ENCODE measurements at places on chromosomes 3 and 15. TPM values are rescaled to one million over a fixed set of nuclear protein-coding genes. Genes with fewer than 3 reads are reported as not detected.

Gene OIP5
- 3.3 TPM for total RNA-seq

Gene TIMP4
- total RNA-seq, result 1.2 TPM

Gene GPR160
- not detected for total RNA-seq

Gene PIGB
- 17.3 TPM for total RNA-seq

Gene SLC22A14
- not detected for total RNA-seq

- DNase-seq, result peak; percentile 79
- H3K27me3 ChIP-seq, result no peaks in the 10 kb centered on the region
- H3K27ac ChIP-seq, result peak overlapping the region; percentile 68
- peaks cover 65% of the 10 kb centered on the region for H3K4me1 ChIP-seq
- H3K4me3 ChIP-seq, result peak overlapping the region; percentile 54
Observed at GRCh38 chr15:89143503-89144162, 55.4 kb downstream of the ABHD2 start.

GRCh38 chr3:99084826-99085225, 183.3 kb upstream of the DCBLD2 start:
- H3K36me3 ChIP-seq, result no peaks in the 10 kb centered on the region
- H3K4me3 ChIP-seq, result no peak overlapping the region
- H3K27ac ChIP-seq, result no peak overlapping the region
- H3K4me1 ChIP-seq, result peaks cover 9% of the 10 kb centered on the region

GRCh38 chr3:144362126-144362525, 390.5 kb downstream of the DIPK2A start:
- H3K4me3 ChIP-seq, result no peak overlapping the region
- H3K27me3 ChIP-seq, result no peaks in the 10 kb centered on the region
- H3K27ac ChIP-seq, result no peak overlapping the region
- no peak for DNase-seq

GRCh38 chr3:196149375-196149774, 61.8 kb downstream of the ZDHHC19 start:
- DNase-seq, result no peak
- no peaks in the 10 kb centered on the region for H3K36me3 ChIP-seq
- H3K27me3 ChIP-seq, result peaks cover 22% of the 10 kb centered on the region
- H3K4me3 ChIP-seq, result no peak overlapping the region

GRCh38 chr15:49987198-49987785, 131.7 kb downstream of the ATP8B4 start:
- DNase-seq, result no peak
- H3K27ac ChIP-seq, result no peak overlapping the region
- H3K27me3 ChIP-seq, result no peaks in the 10 kb centered on the region
- peaks cover 52% of the 10 kb centered on the region for H3K4me1 ChIP-seq

GRCh38 chr3:197183582-197183981, 114.8 kb downstream of the DLG1 start:
- H3K4me3 ChIP-seq, result no peak overlapping the region
- H3K36me3 ChIP-seq, result peaks cover 5% of the 10 kb centered on the region
- no peak overlapping the region for H3K27ac ChIP-seq
- no peak for DNase-seq

DNA sequence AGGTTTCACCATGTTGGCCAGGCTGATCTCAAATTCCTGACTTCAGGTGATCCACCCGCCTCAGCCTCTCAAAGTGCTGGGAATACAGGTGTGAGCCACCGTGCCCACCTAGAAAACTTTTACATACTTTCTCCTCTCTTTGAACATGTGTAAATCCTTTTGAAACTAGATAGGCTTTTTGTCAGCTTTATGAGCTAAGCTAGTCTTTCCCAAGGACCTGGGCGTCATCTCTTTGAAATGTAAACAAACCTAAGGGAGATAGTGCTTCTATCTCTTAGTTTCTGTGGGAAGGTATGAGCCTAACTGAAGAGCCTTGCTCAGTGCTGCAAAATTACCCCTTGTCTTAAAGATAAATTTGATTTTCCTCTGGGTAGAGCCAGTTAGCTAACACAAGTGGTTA, 4.8 kb downstream of the CX3CR1 start:
- peaks cover 8% of the 10 kb centered on the region for H3K4me1 ChIP-seq
- DNase-seq, result peak; percentile 45
- H3K4me3 ChIP-seq, result no peak overlapping the region
- H3K27ac ChIP-seq, result no peak overlapping the region
- H3K36me3 ChIP-seq, result no peaks in the 10 kb centered on the region
- H3K27me3 ChIP-seq, result peaks cover 14% of the 10 kb centered on the region

DNA sequence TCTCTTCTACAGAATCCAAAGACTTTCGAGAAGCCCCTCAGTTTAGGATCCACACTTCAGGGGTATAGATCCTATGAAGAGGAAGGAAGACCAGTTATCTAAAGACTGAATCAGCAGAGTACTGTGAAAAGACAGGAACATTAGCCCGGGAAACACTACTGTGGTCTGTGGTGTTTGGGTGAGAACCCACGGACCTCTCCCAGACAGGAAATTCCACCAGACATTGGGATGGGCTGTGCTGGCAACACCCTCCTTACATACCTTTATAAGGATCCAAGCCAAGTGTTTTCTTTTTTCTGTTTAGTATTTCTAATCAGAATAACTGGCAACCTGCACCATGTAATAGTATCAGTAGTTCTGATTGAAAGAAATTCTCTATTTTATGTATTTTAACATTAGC, 14.1 kb downstream of the TMEM207 start:
- no peak for DNase-seq
- no peak overlapping the region for H3K4me3 ChIP-seq
- peaks cover 22% of the 10 kb centered on the region for H3K4me1 ChIP-seq
- H3K27me3 ChIP-seq, result peaks cover 1% of the 10 kb centered on the region

DNA sequence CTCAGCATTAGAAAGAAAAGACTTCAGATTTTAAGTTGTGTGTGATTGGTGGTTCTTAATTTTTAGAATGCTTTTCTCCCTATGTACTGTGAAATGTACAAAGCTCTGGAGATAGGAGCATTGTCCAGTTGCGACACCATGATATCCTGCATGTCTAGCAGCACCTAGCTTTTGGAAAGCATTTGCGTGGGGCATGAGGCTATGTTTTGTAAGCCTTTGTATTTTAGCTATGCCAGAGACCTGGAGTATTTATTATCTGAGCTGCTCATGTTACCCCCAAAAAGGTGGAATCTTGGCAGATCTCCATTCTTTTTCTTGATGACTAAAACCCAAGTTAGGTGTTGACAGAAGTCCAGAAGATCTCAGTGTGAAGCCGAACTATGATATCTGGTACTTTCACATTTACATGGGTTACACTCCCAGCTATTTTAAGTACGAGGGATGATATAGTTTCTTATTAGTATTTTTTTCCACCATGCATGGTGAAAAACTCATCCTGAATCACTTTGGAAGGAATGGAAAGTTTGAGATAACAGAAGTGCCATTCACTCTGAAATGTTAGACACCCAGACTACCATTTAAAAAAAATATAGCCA, 126.7 kb upstream of the SAMMSON start:
- peak overlapping the region; percentile 18 for H3K27ac ChIP-seq
- peaks cover 11% of the 10 kb centered on the region for H3K36me3 ChIP-seq
- peaks cover 54% of the 10 kb centered on the region for H3K4me1 ChIP-seq
- H3K4me3 ChIP-seq, result peak overlapping the region; percentile 76

DNA sequence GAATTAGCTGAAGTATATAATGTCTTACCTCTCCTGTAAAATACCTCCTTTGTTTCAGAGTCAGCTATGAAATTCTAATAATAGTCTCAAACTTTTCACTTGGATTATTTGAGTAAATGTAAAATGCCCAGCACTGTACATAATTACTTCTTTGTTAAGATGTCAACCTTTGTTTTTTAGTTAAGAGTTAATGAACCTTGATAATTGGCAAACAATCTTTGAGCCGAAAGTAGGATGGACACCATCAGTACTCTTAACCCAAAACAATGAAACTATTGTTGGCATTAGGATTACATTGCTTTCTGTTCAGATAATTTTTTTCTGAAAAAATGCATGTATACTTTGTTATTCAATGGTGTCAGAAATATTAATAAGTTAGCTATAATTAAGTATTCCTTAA, 3.0 kb upstream of the NECTIN3 start:
- no peak for DNase-seq
- H3K27ac ChIP-seq, result no peak overlapping the region
- H3K27me3 ChIP-seq, result no peaks in the 10 kb centered on the region
- H3K4me3 ChIP-seq, result no peak overlapping the region

- H3K4me1 ChIP-seq, result peaks cover 51% of the 10 kb centered on the region
- H3K4me3 ChIP-seq, result no peak overlapping the region
- no peaks in the 10 kb centered on the region for H3K27me3 ChIP-seq
- H3K27ac ChIP-seq, result peak overlapping the region; percentile 93
- H3K36me3 ChIP-seq, result no peaks in the 10 kb centered on the region
Observed at GRCh38 chr3:160168246-160168645, 57.0 kb upstream of the C3orf80 start.

DNA sequence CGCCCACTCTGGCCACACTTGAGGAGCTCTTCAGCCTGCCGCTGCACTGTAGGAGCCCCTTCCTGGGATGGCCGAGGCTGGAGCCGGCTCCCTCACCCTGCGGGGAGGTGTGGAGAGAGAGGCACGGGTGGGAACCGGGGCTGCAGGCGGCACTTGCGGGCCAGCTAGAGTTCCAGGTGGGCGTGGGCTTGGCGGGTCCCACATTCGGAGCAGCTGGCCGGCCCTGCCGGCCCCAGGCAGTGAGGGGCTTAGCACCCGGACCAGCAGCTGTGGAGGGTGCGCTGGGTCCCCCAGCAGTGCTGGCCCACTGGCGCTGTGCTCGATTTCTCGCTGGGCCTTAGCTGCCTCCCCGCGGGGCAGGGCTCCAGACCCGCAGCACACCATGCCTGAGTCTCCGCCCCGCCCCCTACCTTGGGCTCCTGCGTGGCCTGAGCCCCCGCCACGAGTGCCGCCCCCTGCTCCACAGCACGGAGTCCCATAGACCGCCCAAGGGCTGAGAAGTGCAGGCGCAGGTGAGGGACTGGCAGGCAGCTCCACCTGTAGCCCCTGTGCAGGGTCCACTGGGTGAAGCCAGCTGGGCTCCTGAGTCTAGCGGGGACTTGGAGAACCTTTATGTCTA, 71.9 kb downstream of the IL12A start:
- no peak overlapping the region for H3K27ac ChIP-seq
- no peak overlapping the region for H3K4me3 ChIP-seq
- H3K27me3 ChIP-seq, result peaks cover 3% of the 10 kb centered on the region
- no peaks in the 10 kb centered on the region for H3K4me1 ChIP-seq

DNA sequence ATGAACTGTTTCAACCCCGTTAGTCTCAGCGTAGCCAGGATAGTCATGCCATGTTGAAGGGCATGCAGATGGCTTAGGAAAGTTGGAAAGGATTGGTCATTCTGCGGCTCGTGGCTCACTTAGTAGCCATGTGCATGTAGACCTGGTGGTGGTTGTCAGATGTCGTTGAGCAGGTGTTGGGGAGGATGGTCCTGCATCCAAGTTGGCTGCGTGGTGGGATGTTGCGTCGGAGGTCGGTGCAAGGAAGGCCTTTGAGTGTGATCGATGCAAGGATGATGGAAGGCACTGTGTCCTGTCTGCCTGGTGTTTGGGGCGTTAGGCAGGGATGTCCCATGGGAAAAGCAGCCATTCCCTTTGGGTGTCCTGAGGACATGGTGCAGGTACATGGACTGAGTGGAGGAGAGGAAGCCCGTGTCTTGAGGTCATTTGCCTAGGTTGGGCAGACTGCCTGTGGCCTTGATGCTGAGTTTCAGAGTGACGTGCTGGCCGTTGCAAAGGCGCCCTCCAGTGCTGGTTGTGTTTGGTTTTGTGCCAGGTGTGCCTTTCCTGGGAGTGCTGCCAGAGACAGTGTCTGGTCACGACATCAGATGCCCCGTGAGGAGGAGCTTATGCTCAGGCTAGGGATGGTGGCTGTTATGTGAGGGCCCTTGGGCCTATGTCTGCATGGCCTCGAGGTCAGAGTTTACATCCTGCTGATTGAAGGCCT, 103.4 kb downstream of the SNRPN start:
- H3K36me3 ChIP-seq, result peaks cover 100% of the 10 kb centered on the region
- peaks cover 13% of the 10 kb centered on the region for H3K27me3 ChIP-seq
- no peaks in the 10 kb centered on the region for H3K4me1 ChIP-seq
- no peak overlapping the region for H3K4me3 ChIP-seq

- no peaks in the 10 kb centered on the region for H3K27me3 ChIP-seq
- no peaks in the 10 kb centered on the region for H3K36me3 ChIP-seq
- H3K27ac ChIP-seq, result no peak overlapping the region
- DNase-seq, result no peak
- no peaks in the 10 kb centered on the region for H3K4me1 ChIP-seq
Observed at GRCh38 chr3:193560870-193561269, 6.2 kb upstream of the ATP13A4 start.

GRCh38 chr15:23002920-23003319, 22.8 kb upstream of the CYFIP1 start:
- no peak for DNase-seq
- no peak overlapping the region for H3K27ac ChIP-seq
- H3K36me3 ChIP-seq, result no peaks in the 10 kb centered on the region
- no peaks in the 10 kb centered on the region for H3K27me3 ChIP-seq

GRCh38 chr3:72487078-72487765, 361.0 kb downstream of the SHQ1 start:
- peak overlapping the region; percentile 62 for H3K4me3 ChIP-seq
- H3K36me3 ChIP-seq, result no peaks in the 10 kb centered on the region
- H3K27me3 ChIP-seq, result peaks cover 5% of the 10 kb centered on the region
- H3K27ac ChIP-seq, result peak overlapping the region; percentile 57
- DNase-seq, result peak; percentile 82
- peaks cover 73% of the 10 kb centered on the region for H3K4me1 ChIP-seq

- H3K27me3 ChIP-seq, result peaks cover 4% of the 10 kb centered on the region
- no peak overlapping the region for H3K4me3 ChIP-seq
- DNase-seq, result no peak
- H3K4me1 ChIP-seq, result no peaks in the 10 kb centered on the region
Observed at GRCh38 chr15:89632563-89633430, 22.5 kb downstream of the KIF7 start.

- peak overlapping the region; percentile 53 for H3K4me3 ChIP-seq
- H3K27me3 ChIP-seq, result peaks cover 3% of the 10 kb centered on the region
- H3K36me3 ChIP-seq, result 0 out of 2 replicates have a peak, but pooled peaks cover 3% of the 10 kb centered on the region
- peak; percentile 43 for DNase-seq
- peaks cover 71% of the 10 kb centered on the region for H3K4me1 ChIP-seq
Observed at GRCh38 chr15:63372753-63373152, 8.9 kb downstream of the CA12 start.

DNA sequence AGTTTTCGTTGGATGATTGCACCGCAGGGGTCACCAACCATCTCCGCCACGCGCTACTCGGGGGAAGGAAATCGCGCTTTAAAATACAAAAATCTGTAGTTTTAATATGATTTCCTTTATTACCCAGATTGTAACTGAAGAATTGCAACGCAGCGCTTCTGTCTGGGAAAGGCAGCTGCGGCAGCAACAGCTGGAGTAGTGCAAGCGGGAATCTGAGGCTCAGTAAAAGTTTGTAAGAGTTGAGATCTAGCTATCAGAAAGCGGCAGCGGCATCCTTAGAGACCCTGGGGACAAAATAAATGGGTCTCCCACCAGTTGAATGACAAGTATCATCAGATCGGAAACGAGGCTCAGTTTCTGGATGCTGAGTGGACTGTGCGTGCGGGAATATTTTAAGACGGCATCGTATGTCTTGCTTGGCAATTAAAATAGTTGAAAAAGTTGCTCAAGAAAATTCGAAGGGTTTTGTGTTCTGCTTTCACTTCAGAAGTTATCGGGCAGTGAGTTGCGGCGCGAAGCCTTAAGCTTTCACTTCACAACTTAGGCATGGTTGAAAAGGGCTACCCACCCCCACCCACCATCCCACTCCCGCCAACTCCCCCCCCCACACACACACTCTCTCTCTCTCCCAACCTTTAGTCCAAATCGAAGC, 2.7 kb downstream of the MECOM start:
- peaks cover 57% of the 10 kb centered on the region for H3K27me3 ChIP-seq
- no peaks in the 10 kb centered on the region for H3K36me3 ChIP-seq
- peaks cover 34% of the 10 kb centered on the region for H3K4me1 ChIP-seq
- H3K4me3 ChIP-seq, result peak overlapping the region; percentile 84
- DNase-seq, result no peak

GRCh38 chr3:100891827-100892226, 101.4 kb downstream of the ABI3BP start:
- peaks cover 1% of the 10 kb centered on the region for H3K27me3 ChIP-seq
- no peak overlapping the region for H3K4me3 ChIP-seq
- H3K36me3 ChIP-seq, result no peaks in the 10 kb centered on the region
- H3K4me1 ChIP-seq, result peaks cover 29% of the 10 kb centered on the region

Data from HFFc6 (cell line).